ENCODE measurements at places on chromosomes 5 and 9. TPM values are rescaled to one million over a fixed set of nuclear protein-coding genes. Genes with fewer than 3 reads are reported as not detected.
A peak's percentile ranks its signal among the peaks of the same experiment; 100 is the strongest.

- DNase-seq: no peak
Measured at GRCh38 chr9:79433703-79434102, 138.1 kb upstream of the TLE4 start.

DNA sequence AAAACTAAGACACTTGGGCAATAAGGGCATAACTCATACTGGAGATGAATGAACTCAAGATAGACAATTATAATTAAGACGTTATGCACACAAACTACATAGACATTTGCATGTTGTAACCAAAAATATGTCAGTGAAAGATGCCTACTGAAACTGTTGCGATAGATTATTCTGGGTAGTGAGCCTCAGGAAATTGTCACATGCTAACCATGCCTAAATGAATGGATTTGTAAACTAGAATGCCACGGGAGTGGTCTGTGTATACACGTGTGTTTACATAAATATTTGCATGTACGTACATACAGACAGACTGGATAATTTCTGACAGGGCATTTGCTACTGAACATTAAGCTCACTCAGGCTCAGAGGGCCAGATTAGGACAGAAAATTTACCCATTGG, 1.2 kb downstream of the NIPSNAP3B start:
- DNase-seq: no peak

GRCh38 chr5:125634216-125634835, 788.9 kb upstream of the GRAMD2B start:
- DNase-seq: no peak

DNA sequence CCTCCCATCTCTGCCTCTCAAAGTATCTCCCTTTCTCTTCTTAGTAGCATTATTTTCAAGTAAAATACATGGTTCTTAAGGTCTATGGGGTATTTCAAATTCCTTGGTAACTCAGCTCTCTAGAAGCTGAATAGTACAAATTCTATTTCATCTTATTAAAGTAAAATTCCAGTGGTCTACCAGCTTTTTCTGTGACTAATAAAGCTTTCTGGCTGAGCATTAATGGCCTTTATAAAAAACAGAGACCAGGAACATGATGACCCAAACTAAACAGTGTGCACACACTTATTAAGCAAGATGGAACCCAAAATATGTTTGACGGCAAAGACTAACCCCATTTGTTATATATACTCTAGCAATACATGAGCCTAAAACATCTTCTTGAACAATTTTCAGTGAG, 142.6 kb downstream of the OR2K2 start:
- no peak for DNase-seq

GRCh38 chr9:137168904-137169856, 671 bp downstream of the LRRC26 start:
- DNase-seq: peak; percentile 71

GRCh38 chr5:132046880-132047299, 13.6 kb upstream of the IL3 start:
- no peak for DNase-seq

DNA sequence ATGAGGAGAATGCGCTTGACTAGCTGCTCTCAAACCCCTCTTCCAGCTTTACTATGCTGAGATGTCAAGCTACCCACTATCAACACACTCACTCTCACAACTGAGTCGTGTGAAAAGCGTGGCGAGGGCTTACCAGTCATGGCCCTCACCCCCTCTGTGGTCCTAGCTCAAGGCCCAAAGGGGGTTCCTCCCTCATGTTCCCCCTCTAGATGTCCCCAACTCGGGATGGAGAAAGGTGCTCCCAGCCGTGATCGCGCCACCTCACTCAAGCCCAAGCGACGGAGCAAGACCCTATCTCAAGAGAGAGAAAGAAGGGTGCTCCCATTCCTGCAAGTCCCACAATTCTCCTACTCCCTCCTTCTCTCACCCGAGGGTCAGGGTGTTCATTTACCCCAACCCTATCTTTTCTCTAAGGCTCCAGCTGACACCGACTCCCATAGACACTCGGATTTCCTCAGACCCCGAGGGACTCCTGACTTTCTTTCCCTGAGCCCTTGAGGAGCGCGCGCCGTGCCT, 559 bp downstream of the SLC38A9 start:
- DNase-seq: no peak

- no peak for DNase-seq
Measured at GRCh38 chr9:112166176-112167140, 8.6 kb downstream of the SUSD1 start.

- no peak for DNase-seq
Measured at GRCh38 chr5:133667217-133667616, 54.9 kb upstream of the FSTL4 start.

GRCh38 chr9:116656977-116657376, 30.1 kb upstream of the TRIM32 start:
- DNase-seq: no peak

DNA sequence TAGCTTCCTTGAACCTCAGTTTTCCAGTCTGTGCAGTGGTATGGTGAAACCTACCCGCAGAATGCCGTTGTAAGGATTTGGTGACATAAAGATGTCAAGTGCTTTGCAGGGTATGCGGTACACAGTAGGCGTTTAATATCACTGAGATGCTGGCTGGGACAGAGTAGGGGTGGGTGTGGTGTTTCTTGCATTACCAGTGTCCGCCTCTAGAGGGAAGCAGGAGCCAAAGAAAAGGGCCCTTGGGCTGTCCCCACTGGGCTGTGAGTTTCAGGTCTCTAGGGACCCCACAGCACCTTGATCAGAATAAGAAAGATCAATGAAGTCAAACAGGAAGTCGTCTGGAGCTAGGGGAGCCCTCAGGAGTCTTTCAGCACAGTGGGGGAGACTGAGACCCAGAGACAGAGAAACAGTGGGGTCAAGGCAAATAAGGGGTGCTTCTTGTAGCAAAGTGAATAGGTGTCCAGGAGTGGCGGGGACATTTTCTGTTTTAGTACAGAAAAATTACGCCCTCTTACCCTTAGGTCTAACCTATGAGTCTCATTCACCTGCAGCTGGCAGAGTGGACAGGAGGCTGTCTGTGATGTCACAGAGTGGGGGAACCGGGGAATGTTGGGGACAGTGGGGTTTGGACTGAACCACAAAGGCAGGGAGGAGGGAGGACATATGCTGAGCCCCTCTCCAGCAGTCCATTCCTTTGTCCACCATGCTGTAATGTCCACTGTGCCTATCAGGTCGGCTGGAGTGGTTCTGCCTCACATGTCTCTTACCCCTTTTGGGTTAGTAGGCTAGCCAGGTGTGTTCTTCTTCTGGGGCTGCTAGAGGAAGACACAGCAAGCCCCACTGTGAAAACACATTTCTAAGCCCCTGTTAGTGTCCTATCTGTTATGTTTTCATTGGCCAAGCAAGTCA, 4.7 kb upstream of the TEX53 start:
- DNase-seq: peak; percentile 42

The PLCXD3 gene
- total RNA-seq: 1.6 TPM

The RNF183 gene
- 0.35 TPM for total RNA-seq

The SPACA9 gene
- total RNA-seq: 1.6 TPM

DNA sequence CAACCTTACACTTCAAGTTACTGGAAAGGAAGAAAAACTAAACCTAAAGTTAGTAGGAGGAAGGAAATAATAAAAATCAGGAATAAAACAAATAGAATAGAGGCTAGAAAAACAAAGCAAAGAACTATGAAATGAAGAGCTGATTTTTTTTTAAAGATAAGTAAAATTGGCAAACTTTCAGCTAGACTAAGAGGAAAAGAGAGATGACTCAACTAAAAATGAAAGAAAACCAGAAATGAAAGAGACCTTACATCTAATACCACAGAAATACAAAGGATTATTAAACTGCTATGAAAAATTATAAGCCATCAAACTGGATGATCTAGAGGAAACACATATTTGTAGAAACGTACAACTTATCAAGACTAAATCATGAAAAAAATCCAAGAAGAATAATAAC, 60.0 kb downstream of the PRRC1 start:
- DNase-seq: no peak

DNA sequence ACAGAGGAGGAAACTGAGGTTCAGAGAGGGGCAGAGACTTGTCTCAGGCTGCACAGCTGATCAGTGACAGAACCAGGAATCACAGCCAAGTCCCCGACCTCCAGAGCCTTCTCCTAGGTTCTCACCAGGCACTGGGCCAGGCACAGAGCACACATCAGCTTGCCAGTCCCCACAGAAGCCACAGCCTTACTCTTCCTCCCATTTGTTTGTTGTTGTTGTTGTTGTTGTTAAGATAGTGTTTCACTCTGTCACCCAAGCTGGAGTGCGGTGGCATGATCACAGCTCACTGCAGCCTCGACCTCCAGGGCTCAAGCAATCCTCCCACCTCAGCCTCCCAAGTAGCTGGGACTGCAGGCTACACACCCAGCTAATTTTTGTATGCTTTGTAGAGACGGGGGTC, 41.4 kb downstream of the NAIF1 start:
- DNase-seq: no peak

- DNase-seq: peak; percentile 98
Measured at GRCh38 chr9:137254624-137255447, at the start of gene NELFB. TSS of gene NELFB (plus strand) at chr9:137255327.

DNA sequence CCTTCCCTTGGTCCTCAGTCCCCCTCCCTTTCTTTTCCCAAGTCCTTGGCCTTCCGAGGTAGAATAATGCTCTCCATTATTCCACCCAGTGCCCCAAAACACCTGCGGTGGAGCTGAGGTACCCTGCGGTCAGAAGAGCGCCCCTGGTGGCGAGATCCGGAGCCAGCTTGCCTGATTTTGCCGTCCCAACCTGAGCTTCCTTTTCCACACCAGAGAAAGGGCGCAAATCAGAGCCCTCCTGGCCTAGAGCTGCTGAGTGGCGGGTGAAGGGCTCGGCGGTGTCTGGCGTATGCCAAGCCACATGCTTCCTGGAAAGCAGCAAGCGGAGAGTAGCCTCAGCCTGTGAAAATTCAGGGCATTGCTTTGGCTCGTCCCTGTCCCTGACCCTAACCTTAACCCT, 21.1 kb upstream of the CARTPT start:
- DNase-seq: no peak

DNA sequence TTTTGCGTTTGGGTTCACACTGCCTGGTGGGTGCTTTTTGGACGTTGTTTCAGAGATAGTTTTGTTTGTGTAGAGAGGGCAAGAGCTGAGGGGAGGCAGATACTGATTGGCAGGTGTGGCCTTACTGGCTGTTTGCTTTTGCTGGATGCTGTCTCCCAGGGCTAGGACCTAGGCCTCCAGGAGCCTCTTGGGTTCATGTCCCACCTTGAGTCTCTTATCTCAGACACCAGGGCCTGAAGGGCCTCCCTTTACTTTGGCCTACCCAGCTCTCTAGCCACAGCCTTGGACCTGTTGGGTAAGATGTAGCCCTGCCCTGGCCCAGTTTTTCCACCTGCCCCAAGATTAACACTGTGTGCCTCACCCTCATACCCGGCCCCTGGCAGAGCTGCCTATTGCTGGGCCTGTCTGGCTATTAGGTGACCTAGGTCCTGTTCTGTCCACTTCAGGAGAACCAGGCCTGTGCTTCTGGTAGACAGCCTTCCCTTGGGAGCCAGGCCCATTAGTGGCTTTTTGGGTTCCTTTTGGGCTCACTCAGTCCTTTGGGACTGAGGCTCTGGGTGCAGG, 13.4 kb downstream of the PTPA start:
- DNase-seq: no peak

DNA sequence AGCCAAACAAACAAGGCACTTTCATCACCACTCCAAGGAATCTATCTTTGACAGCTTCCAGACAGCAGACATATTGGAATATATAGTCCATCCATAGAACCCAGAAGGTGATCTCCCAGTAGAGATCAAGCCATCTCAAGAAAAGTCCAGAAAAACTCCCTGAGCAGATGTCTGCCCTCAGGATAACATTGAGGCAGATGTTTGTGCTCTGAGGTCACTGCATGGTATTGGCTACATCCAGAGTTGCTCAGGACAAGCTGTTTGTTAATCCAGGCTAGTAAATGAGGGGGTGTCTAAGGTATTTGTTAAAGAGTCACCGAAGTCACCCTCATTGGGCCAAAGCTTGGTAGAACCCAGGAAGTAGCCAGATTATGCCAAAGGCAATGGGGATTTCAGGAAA, 556.3 kb upstream of the KLF4 start:
- no peak for DNase-seq

The FOXI1 gene
- 0.80 TPM for total RNA-seq

- DNase-seq: no peak
Measured at GRCh38 chr9:133943036-133943780, 48.9 kb downstream of the VAV2 start.

The GNE gene
- 107 TPM for total RNA-seq

- DNase-seq: no peak
Measured at GRCh38 chr5:132451387-132451786, 39.2 kb downstream of the IRF1 start.

The SMIM32 gene
- 1.3 TPM for total RNA-seq

- no peak for DNase-seq
Measured at GRCh38 chr5:18607570-18607969, 973.3 kb downstream of the TAF11L14 start.

DNA sequence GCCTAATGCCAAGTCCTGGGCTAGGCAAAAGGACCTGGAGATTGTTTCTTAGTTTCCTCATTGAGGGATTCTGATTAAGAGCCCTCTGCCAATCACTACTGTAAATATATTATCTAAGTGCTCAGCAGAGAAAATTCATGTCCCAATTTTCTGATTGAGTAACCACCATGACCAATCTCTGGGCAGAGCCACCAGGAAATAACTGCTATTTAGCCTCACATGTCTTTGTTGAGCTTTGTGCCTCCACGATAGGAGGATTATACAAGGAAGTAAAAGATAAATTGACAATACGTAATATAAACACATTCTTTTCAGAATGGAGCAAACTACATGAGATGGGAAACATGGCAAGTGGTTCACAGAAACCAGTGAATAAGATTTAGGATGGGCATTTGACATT, 396.1 kb upstream of the PAPPA start:
- no peak for DNase-seq

DNA sequence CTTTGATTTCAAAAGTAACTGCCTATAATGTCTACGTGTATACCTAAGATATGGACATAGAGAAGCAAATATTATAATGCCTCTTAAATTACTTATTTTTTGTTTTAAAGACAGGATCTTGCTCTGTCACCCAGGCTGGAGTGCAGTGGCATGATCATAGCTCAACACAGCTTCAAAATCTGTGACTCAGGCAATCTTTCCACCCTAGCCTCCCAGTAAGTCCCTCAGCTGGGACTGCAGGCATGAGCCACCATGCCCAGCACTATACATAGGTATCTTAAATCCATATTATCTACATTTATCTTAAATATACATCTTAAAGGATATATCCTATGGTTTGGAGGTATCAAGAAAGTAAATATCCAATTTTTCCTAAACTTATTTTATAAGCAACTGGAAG, 261.2 kb downstream of the ARL15 start:
- DNase-seq: no peak

- DNase-seq: no peak
Measured at GRCh38 chr9:121645003-121645402, 6.4 kb upstream of the DAB2IP start.

- DNase-seq: no peak
Measured at GRCh38 chr9:105062222-105062855, 134.4 kb upstream of the ABCA1 start.

The FREM1 gene
- 1.4 TPM for total RNA-seq

The ANGPTL2 gene
- 11.6 TPM for total RNA-seq

GRCh38 chr5:170573660-170574059, 69.8 kb downstream of the KCNIP1 start:
- no peak for DNase-seq

- no peak for DNase-seq
Measured at GRCh38 chr5:81147011-81147885, 85.9 kb upstream of the CKMT2 start.

- no peak for DNase-seq
Measured at GRCh38 chr5:109224276-109224882, 185.4 kb downstream of the PJA2 start.

GRCh38 chr9:132698989-132699388, 28.7 kb downstream of the GTF3C4 start:
- peak; percentile 69 for DNase-seq

GRCh38 chr9:30757723-30758122, 1626.7 kb upstream of the ACO1 start:
- peak; percentile 33 for DNase-seq

- DNase-seq: no peak
Measured at GRCh38 chr9:125460346-125460745, 198.7 kb downstream of the GAPVD1 start.
